ENCODE measurements at places on chromosomes 13 and 19.

- peak; percentile 99 for DNase-seq
These were observed at the start of gene ZNF57 for GRCh38 chr19:2900296-2901252. Gene ZNF57 (plus strand): TSS chr19:2900928. CDS start chr19:2901046, 118 bp downstream.

DNA sequence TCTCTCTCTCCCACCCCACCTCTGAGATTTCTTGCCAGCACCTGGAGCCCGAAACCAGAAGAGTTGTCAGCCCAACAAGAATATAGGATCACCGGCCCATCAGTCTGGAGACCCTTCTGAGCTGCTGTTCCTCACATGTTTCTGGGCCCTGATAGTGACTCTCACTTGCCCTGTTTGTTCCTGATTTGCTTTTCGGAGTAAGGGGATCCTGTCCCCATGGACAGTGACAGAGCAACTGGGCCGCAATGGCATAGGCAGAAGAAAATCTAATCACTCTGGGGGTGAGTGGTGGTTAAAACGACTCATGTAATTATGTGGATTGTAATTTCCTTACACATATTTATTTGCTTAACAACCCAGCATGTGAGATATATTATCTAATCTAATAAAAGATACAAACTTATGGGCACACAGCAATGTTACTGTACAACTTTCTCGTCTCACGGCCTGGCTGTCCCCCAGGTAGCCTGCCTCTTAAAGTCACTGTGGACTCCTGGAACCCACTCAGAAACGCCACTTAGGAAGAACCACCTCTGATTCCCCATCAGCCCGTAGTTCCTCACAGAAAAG is 663 bp upstream of the SMAD9 start:
- DNase-seq: peak; percentile 14

- DNase-seq: no peak
These were observed 70.9 kb upstream of the WASF3 start for GRCh38 chr13:26486550-26486949.

DNA sequence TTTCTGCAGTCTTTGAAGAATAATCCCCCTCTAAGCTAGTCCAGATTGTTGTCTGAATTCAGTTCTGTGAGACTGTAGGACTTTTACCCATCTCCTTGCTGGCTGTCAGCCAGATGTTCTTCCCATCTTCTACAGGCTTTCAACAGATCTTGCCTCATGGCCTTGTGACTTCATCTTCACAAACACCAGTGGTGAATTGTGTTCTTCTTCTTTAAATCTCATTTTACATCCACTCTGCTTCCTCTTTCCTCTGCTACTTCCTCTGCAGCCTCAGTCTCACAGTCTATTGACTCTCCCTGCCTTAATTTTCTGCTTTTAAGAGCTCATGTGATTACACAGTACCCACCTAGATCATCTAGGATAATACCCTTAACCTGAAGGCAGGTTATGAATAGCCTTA is 859.0 kb upstream of the SLITRK1 start:
- DNase-seq: no peak

DNA sequence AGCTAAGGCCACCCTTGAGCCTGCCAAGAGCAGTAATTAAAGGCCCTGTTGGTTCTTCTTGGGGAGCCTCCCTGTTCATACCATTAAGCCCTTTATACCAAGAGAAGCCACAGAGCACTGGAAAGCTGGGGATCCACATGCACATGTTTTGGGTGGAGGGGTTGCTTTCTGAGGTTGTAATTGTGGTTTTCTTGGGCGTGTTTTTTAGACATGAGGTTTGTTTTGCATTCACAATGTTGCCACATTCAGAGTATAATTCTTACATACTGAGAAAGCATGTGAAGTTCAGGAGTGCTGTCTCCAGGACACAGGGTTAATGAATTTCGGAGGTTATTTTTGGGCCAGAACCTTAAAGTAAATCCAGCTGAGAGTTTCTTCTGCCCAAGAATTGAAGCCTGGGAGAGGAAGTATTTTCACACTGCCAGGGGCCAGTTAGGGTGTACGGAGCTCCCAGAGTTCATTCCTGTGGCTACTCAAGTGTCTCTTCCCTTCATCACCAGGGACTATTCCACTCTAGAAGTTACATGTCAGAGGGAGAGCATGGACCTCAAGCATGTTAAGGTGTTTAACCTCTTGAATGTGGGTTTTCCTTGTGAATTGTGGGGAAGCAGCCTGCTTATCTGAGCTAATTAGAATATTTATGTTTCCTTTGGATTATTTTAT is 37.0 kb downstream of the ZNF136 start:
- no peak for DNase-seq

GRCh38 chr19:57031106-57031505 is 88.7 kb upstream of the USP29 start:
- no peak for DNase-seq

DNA sequence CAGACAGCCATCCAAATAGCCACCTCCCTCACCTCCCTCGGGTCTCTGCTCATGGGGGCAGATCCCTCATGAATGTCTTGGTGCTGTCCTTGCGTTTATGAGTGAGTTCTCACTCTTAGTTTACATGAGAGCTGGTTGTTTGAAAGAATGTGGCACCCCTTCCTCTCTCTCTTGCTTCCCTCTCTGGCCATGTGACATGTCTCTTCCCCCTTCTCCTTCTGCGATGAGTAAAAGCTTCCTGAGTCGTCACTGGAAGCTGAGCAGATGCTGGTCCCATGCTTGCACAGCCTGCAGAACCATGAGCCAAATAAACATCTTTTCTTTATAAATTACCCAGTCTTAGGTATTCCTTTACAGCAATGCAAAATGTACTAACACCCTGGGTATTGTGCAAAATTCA is 208.7 kb downstream of the LACC1 start:
- no peak for DNase-seq

DNA sequence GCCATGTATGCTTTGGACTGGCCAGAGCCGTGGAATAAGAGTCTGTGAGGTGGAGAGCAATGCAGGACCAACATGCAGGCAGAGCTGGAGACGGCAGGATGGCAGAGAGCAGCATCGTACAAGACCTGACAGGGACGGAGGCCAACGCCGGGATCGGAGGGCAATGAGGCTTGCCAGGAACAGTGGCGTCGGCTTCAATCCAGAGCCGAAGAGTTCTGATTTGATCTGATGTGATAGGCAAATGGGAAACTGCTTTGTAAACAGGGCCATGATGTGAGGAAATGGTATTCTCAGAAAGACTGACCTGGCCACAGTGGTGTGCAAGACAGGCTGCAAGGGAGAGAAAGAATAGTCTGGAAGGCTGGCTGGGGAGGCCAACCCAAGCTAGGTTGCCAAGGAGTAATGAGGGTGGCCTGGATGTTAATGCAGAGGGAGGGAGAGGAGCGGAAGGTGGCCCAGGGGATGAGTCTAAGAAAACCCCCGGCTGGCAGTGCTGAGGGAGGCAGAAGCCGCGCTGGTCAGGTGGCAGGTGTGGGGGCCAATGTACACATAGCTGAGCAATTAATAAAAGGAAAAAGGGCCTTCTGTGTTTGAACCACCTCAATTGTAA is 26.7 kb downstream of the RCBTB2 start:
- no peak for DNase-seq

Data from fibroblast of skin of right biceps (primary cell).